ENCODE measurements at places on chromosomes 4 and X. TPM values are rescaled to one million over a fixed set of nuclear protein-coding genes. Genes with fewer than 3 reads are reported as not detected.

CCDC110 gene
- polyA plus RNA-seq = 1.8 TPM

CXCL3 gene
- 0.72 TPM for polyA plus RNA-seq

MTMR8 gene
- polyA plus RNA-seq = 1.6 TPM

ATP1B4 gene
- polyA plus RNA-seq = not detected

SYTL4 gene
- polyA plus RNA-seq = 61.1 TPM

HSFX1 gene
- polyA plus RNA-seq = 0.73 TPM

AR gene
- polyA plus RNA-seq = 7.5 TPM
